ENCODE measurements at places on chromosomes 2 and 18.

- DNase-seq: no peak
These were observed 330.1 kb downstream of the TDRD15 start for GRCh38 chr2:21453723-21454450.

- no peak for DNase-seq
These were observed 49.2 kb downstream of the ICA1L start for GRCh38 chr2:202822411-202822810.

GRCh38 chr2:158837645-158838044 lies 42.5 kb downstream of the DAPL1 start:
- DNase-seq: no peak

DNA sequence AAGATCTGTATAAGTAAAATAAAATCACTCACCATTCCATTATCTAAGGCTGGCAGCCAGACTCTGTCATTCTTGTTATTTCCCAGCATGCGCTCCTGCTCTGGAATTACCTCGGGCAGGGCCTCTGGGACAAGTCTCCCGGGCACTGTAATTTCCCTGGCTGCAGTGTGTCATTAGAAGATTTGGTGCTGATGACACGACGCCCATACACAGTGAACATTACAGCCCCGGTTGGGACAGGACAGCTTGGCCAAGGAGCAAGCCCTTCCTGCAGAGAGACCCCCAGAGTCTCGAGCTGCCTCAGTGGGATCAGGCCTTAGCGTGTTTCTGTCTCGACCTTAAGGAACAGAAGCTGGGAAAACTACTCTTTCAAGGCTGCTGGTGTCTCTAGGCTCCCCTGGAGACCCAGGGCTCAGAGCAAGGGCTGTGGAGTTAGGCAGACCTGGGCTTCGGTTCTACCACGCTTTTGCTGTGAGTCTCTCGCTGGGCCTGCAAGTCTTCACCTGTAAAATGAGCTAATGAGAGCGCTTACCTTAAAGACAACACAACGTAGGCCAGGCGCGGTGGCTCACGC lies 39.7 kb downstream of the SMAD7 start:
- DNase-seq: no peak

- no peak for DNase-seq
These were observed 37.8 kb downstream of the VIT start for GRCh38 chr2:36734304-36734703.

GRCh38 chr18:54776282-54776977 lies 51.8 kb upstream of the RAB27B start:
- no peak for DNase-seq

DNA sequence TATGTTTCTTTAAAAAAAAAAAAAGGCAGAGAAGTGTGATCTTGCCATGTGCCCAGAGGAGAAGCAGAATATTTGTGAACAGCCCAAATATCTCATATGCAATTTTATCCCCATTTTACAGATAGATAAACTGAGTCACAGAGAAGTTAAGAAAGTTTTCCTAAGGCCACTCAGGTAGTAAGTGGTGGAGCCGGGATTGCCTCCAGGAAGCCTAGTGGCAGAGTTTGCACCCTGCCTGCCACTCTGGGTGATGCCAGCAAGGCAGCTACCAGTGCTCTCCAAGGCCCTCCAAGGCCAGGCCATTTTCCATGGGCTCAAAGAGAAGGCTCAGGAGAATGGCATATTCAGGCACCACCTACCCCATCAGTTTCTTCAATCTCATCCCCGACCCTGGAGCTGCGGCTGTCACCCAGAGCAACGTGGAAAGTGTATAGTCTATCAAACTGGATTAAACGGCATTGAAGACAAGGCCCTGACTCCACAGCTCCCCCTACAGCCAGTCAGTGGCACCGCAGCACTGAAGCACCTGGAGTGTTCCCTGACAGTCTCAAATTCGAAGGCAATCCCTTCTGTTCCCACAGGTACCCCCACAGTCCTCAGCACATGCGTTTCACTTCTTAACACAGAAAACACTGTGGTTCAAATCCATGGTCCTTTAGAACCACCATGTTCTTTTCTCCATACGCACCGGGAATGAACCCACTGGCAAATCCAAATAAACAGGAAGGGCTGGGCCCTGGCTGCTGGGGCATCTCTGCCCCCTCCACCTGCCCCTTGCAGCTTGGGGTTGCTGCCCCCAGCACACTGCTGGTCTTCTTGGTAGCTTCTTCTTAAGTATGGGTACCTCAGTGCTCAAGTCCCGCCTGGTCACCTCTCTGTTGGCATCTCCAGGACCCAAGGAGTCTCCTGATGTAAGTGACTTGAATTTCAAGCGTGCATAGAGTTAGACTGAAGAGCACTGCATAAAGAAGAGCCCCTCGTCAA lies 175.3 kb downstream of the INHBB start:
- peak; percentile 53 for DNase-seq

DNA sequence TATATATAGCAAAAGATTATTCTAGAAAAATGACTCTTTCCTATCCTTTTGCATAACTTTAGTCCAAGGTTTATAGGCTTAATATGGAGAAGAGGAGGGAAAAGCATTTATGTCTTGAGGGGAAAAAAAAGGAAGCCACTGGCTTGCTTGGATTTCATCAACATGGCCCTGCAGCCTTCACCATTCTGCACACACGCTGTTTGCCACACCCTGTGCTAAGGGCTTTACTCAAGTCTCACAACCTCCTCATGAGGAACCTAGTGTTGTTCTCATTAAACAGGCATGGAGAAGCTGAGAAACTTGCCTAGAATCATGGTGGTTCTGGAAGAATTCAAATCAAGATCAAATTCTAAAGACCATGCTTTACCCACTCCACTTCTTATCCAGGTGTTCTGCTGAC lies 117.3 kb upstream of the TTC39C start:
- no peak for DNase-seq

DNA sequence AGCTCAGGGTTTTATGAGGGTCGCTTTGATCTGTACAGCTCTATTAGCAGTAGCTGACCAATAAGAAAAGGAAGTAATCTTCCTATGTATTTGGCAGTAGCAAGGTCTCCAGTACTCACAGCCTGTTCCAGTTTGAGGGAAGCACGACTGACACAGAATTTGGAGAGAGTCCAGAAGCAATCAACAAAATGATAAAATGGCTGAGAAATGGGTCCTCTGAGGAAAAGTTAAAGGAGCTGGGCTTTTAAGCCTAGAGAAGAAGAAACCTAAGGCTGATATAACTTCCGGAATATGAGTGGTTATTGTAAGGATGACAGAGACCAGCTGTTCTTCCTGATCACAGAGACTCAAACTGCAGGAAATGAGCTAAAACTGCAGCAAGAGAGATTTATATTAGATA lies 382.8 kb downstream of the GPD2 start:
- no peak for DNase-seq

GRCh38 chr2:177649568-177650518 lies 257.3 kb downstream of the AGPS start:
- DNase-seq: no peak

GRCh38 chr2:137199751-137200150 lies 434.4 kb downstream of the THSD7B start:
- no peak for DNase-seq

- DNase-seq: no peak
These were observed 15.9 kb upstream of the POMC start for GRCh38 chr2:25184254-25184653.

DNA sequence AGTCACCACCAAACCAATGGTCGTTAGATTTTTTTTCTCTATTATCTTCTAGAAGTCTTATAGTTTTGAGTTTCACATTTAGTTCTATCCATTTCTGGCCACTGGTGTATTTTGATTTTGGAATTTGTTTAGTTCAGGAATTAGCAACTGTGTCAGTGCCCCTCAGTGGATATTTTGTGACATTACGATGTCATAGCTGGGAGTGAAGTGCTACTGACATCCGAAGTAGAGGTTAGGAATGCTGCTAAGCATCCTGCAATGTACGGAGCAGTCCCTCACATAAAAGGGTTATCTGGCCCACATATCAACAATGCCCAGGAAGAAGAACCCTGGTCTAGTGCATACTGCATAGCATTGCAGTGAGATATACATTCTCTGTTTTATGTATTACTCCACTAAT lies 157.4 kb upstream of the RGPD4 start:
- DNase-seq: peak; percentile 36

GRCh38 chr2:205484764-205485163 lies 197.5 kb upstream of the NRP2 start:
- no peak for DNase-seq

DNA sequence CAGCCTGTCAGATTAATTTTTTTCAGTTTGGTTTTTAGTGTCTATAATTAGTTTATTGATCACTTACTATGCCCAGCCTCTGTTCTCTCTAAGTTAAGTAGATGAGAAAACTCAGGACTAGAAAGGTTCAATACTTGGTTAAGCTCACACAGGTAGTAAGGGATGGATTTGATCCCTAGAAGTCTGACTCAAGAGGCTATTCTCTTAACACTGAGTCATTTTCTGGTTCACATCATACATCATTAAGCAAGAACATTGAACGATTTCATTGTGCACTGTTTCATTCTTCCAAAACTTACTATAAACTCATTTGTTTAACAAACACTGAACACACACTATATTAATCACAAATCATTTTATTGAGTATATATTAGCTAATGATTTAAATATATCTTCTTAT lies 54.1 kb upstream of the SLC38A11 start:
- DNase-seq: no peak

GRCh38 chr2:38496927-38497669 lies 105.6 kb downstream of the HNRNPLL start:
- DNase-seq: peak; percentile 3

DNA sequence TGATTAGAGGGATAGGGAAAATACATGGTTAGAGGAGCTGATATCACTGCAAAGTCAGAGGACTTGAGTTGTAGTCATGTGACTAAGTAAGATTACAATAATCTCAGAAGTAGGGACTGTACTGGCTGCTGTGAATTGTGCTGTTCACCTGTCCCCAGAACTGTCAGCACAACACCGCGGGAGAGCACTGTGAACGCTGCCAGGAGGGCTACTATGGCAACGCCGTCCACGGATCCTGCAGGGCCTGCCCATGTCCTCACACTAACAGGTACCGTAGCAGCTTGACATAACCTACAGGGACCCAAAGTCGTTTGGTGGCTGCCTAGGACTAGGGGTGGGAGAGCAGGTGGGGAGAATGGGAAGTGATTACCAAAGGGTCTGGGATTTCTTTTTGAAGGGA lies 132.8 kb upstream of the TTC39C start:
- DNase-seq: no peak

DNA sequence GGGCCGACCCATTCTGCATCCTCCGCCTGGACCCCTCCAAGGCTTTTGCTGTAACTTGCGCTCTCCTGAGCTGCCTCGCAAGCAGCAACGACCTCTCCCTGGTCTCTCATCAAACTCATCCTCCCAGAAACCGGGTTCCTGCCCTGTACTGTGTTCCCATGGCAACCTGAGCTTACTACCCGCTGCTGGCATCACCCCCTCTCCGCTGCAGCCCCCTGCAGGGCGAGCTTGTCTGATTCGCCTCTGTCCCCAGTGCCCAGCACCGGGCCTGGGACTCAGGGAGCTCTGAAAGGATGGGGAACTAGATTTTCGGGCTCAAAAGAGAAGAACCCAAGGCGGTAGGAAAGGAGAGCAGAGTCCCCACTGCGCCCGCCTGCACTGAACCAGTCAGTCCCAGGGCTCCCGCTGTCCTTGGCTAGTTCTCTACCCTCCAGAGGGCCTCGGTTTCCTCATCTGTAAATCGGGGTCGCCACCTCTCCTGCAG lies 463 bp downstream of the HS1BP3 start:
- peak; percentile 75 for DNase-seq

DNA sequence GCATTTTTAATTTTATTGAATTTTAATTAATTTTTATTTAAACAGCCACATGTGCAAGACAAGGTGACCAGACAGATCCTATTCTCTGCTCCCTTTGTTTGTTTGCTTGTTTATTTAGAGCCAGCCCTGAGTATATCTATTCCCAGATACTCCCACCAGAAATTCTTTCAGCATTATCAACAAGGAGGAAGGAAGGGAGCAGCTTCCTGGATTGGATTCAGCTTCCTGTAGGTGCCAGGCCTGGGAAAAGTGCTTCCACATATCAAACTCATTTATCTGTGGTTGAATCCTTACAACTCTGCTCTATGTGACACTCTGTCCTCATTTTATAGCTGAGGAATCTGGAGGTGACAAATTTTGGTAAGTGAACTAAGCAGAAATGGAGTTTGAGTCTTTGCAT lies 60.5 kb upstream of the KLF7 start:
- no peak for DNase-seq

DNA sequence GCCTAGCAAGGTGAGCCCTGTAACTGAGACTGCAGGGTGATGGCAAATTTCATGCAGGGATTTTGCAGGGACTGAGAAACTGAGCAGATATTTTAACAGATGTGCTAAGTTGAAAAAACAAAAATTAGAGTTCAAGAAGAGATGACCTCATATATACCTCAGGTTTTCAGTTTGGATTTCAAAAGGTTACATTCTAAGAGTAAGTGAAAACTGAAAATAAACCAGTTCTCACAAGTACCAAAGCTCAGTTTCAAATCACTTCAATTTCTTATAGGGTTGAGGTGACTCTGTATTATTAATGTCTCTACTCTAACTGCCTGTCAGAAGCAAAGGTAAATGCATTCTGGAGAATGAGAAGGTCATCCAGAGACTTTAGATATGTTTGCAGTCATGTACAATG lies 237.4 kb upstream of the VRK2 start:
- no peak for DNase-seq

DNA sequence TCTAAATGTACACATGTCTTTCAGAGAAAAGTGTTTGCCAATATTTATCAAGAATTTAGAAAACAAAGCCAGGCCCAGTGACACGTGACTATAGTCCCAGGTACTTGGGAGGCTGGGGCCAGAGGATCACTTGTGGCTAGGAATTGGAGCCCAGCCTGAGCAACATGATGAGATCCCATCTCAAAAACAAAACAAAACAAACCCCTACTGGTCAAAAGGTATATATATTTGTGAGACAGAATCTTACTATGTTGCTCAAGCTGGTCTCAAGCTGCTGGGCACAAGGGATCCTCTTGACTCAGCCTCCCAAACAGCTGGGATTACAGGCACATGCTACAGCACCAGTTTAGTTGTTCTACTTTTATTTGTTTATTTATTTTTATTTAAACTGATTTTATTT lies 79.2 kb downstream of the ZDBF2 start:
- no peak for DNase-seq

DNA sequence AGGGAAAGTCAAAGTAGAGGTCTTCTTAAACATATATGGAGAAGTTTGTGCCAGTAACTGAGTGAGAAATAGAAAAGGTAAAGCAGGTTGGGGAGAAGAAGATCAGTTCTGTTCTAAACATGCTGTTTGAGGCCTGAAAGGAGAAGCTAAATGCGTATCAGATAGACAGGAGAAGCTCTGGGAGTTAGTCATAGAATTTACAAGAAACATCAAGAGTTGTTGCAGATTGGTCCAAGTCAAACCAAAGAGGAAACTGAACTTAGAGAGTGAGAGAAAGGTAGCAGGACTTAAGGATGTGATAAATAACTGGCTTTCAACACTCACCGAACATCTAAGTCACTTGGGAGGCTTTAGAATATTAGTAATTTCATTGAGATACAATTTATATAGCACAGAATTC lies 29.2 kb upstream of the CERS6 start:
- DNase-seq: no peak

All from NCI-H524 (cell line).